ENCODE measurements at places on chromosomes 1 and 21.
A peak's percentile ranks its signal among the peaks of the same experiment; 100 is the strongest.

- no peak for DNase-seq
These were observed 73.1 kb downstream of the KIF1B start for GRCh38 chr1:10283318-10283984.

DNA sequence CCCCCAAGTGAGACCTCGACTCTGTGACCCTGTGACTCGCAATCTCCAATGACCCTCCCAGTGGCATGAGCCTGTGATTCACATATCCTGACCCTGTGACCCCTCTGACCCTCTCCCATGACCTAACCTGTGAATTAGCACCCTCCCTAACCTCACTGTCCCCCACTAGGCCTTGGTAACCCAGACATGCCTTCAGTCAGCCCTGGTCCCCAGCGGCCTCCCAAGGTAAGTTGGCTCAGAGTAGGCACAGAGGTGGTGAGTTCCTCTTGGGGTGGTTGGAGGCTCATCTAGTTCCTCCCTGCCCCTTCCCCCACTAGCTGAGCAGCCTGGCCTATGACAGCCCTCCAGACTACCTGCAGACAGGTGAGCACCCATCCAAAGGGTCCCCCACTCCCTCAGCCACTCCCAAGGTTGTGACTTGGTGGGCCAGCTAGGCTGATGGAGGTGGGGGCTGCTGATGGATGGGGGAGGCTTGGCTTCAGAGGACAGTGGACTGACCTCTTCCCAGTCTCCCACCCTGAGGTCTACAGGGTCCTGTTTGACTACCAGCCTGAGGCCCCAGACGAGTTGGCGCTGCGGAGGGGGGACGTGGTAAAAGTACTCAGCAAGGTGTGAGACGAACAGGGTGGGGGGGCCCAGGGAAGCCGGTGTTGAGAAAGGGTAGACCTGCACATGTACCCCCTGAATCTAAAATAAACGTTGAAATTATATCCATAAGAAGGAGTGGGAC, 1.6 kb downstream of the SH3D21 start:
- peak; percentile 19 for DNase-seq

- DNase-seq: no peak
These were observed 85.1 kb downstream of the ZZZ3 start for GRCh38 chr1:77597310-77597709.

DNA sequence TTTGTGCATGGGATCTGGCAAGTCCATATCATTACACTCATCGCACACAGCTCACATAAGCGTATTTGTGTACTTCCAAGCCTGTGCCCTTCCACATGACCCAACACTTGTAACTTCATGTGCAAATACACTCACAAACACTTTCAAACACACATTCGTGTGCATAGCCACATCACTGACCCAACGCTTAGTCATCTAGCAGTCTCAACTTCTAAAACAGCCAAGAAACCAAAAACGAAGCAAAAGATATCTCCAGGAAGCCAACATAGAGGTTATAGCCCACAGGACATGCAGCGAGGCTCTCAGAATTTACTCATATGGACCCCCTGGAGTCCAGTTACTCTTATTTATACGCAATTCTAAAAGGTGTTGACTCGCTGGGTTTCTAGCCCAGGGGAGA, 10.9 kb upstream of the GOLT1A start:
- no peak for DNase-seq

Data from nephron progenitor cell (in vitro differentiated cells).